ENCODE measurements at places on chromosomes 16 and 17.
A peak's percentile ranks its signal among the peaks of the same experiment; 100 is the strongest.

- peak; percentile 94 for DNase-seq
Measured at GRCh38 chr17:2084766-2085647, 30.1 kb downstream of the HIC1 start.

GRCh38 chr17:64131606-64132270 is 1.8 kb upstream of the ERN1 start:
- no peak for DNase-seq

DNA sequence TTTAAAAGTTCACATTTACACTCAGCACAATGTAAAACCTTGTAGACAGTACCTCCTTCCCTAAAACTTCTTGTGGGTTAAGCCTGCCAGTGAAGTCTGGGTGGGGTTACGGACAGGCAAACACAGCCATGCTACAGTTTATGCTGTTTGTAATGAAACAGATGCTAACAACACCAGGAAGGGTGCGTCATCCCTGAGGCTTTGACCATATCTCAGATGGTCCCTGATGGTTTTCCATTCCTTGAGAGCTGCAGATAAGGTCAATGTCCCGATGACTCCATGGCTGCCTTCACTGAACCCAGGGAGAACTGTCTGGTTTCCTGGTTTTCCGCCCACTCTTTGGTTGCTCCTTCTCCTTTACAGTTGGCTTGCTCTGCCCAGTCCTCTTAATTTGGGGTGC is 29.1 kb downstream of the GAS7 start:
- no peak for DNase-seq

DNA sequence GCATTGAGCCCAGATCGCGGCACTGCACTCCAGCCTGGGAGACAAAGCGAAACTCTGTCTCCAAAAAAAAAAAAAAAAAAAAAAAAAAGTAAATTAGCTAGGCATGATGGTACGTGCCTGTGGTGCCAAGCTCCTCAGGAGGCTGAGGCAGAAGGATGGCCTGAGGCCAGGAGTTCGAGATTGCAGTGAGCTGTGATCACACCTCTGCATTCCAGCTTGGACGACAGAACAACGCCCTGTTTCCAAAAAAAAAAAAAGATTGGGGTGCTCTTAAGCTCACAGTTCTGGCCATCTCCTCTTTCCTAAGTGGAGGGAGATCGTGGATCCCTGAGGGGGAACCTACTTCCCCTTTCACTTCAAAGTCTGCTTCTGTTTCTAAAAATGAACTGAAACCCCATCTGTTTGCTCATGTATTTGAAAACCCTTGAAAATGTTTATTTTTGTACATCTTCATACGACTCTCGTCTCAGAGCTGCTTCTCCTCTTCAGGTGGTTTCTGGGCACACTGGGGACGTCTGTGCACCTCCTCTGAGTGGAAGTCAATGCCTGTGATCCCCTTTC is 138.8 kb downstream of the PRKCA start:
- DNase-seq = no peak

DNA sequence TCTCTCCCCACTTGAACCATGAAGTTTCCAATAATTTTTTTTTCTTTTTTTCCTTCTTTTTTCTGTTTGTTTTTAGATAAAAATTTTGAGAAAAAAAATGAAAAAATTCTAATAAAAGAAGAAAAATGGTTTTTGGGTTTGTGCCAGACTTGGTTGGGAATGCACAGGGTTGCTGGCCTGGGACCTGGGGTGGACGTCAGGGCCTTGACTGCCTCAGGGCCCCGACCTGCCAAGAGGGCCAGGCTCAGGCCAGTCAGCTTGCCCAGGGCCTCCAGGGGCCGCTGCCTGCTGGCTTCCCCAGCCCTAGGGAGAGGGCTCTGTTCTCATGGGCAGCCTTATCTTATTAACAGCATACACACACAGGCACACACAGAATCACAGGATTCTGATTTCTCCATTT is 6.5 kb downstream of the TBX6 start:
- no peak for DNase-seq

DNA sequence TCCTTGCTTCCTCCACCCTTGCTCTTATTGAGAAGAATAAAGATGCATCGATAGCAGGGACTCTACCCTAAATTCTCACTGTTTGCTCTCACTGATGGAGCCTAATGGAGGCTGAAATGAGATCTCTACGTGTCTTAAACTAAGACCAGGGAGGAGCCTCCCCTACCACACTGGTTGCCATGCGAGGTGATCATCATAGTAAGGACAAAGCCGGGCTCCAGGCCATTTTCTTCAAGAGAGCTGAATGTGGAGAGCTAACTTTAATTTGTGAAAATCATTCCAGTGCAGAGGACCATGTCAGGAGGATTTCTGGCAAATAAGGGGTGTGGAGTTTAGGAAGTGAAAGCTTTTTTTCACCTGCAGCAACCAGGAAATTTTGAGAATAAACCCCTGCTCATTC is 5.6 kb downstream of the CDH11 start:
- DNase-seq = no peak

GRCh38 chr16:51779240-51779639 is 628.2 kb upstream of the SALL1 start:
- DNase-seq = no peak

DNA sequence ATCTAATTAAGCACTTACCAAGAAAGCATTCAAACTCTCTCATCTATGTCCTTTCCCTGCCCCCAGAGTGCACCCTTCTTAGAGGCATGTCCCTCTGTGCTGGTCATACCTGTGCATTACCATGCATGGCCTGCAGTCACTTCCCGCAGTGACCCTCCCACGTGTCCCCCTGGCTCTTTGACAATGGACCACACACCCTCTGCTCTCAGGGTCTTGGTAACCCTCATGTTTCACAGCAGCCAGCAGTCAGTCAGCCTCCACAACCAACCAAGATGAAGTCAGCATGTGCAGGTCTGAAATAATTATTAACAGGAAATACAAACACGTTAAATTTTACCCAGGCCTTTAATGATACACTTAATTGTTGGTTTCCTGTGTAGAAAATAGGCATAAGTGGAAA is 10.1 kb downstream of the KRT33A start:
- DNase-seq = no peak

DNA sequence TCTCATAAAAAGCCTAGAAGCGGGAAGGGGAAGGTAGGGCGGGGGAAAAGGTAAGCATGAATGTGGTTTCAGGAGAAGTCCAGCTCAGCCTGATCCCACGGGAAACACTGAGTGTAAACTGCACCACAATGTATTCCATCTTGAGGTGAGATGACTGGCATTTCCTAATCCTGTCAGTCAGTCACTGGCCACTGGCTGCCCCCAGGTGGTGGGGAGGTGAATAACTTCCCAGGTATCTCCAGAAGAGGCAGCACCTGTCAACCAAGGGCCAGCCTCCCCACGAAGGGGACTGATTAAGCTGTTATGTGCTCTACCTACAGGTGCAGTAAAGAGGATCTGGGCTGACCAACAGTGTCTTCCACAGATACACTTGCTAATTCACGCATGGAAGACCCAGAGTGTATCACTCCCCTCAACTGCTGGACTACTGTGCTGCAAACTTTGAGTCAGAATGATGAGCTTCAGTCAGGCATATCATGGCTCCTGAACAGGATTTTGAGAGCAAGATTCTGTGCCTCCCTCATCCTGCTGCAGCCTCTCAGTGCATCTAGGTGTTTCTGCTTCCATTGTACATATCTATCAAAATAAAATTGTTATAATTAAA is 108.5 kb upstream of the CCL2 start:
- no peak for DNase-seq

GRCh38 chr17:80279895-80280294 is 19.2 kb downstream of the RNF213 start:
- DNase-seq = peak; percentile 29

DNA sequence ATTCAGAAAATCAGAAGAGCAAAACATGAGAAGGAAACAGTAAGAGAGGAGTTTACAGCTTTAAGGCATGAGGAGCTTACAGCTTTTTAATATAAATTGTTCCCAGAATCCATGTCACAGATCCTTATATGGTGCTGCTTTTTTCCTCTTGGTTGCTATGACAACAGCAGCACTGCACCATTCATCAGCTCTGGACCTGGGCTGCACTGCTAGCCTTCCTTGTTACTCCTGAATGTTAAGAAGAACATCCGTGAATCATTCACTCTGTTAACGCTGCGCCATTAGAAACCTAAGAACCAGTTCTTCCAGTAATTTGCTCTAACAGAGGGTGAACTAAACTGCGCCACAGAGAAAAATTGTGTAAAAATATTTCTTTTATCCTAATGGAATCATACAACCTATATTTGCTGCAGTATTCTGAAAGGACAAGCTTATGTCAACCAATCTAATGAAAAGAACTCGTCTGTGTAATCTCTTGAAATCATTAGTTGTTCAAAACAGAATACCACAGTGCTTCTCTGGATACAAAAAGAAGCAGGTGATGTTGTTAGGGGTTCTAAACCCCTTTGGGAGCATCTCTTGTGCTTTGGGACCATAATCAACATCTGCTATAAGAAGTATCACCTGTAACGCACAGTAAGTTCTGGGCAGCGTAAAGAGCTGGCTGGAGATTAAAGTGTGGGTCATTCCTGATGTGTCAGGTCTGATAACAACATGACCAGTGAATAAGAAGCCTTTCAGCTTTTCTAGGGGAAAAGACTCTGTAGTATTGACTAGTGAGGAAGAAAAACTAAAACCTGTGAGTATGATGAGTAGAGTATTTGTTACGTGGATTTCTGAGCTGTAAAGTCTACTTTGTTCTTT is 151.2 kb downstream of the TANC2 start:
- DNase-seq = no peak

- no peak for DNase-seq
Measured at GRCh38 chr16:6827267-6827666, 505.4 kb upstream of the RBFOX1 start.

DNA sequence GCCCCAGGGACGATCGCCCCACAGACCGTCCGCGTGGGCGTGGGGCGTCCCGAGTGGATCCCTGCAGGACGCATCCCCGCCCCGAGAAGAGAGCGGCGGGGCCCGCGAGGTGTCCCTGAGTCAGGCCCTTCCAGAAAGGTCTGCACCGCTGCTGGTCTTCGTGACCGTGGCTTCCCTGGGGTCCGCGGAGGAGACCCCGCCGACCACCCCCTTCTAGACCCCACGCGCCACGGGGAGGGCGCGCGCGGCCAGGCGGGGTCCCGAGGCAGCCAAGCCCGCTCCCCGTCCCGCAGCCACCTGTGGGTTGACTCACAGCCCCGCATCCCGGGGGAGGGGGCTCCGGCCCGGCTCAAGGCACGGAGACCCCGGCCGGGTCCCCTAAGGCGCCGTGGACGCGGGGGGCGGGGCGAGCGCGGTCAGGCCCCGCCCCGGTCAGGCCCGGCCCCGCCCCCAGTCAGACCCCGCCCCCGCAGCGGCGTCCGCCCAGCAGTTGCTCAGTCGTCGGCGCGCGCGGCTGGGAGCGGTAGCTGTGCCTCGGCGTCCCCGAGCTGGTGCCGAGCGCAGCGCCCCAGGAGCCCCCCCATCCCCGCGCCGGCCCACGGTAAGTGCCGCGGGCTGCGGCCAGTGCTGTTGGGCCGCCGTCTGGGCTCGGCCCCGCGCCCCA is at the start of gene BAIAP3:
Gene BAIAP3 (plus strand): TSS at position 497 of the 664 bp plus-strand sequence. CDS start 4,905 bp downstream, outside the sequence.
- DNase-seq = no peak

DNA sequence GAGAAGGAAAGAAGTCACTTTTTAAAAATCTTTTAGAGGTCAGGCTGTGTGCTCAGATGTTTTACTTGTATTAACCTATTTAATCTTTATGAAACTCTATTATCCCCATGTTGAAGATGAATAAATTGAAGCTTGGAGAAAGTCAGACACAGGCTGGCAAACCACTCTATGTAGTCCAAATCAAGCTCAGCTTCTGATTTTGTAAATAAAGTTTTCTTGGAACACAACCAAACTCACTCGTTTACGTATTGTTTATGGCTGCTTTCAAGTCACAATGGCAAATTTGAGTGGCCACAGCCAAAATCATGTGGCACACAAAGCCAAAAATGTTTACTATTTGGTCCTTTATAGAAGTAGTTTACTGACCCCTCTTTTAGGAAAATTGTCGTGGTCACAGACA is 596.0 kb upstream of the CDH11 start:
- DNase-seq = no peak

DNA sequence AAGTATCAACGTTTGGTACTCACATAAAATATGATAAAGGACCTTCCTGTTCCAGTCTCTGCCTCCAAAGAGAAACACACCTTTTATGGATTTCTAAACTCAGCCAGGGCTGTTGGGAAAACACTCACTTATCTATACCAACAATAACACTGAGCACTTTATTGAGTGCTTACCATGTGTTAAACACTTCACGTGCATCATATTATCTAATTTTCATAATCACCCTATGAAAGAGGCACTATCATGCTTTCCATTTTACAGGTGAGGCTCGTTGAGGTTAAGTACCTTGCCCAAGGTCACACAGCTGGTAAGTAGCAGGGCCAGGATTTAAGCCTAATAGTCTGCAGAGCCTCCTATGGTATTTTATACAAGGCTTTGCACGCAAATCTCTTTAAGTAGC is 251.5 kb upstream of the SOX9 start:
- no peak for DNase-seq

GRCh38 chr17:48547808-48548522 is 3.1 kb upstream of the HOXB2 start:
- DNase-seq = no peak

DNA sequence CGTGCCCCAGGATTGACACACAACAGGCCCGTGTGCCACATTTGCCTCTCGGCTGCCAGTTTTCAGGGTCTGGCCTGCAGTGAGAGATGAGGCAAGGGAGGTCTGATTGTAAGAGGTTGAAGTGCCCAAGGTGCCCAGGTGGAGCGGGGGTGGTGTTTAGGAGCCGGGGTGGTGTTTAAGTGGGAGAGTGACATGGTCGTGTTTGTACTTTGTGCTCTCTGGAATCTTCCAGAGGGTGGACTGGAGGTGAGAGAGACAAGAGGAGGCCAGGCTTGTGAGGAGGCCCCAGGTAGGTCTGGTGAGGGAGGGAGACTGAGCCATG is 10.5 kb downstream of the SLC5A10 start:
- DNase-seq = no peak

GRCh38 chr16:86994651-86995171 is 322.5 kb downstream of the C16orf95 start:
- DNase-seq = peak; percentile 38

DNA sequence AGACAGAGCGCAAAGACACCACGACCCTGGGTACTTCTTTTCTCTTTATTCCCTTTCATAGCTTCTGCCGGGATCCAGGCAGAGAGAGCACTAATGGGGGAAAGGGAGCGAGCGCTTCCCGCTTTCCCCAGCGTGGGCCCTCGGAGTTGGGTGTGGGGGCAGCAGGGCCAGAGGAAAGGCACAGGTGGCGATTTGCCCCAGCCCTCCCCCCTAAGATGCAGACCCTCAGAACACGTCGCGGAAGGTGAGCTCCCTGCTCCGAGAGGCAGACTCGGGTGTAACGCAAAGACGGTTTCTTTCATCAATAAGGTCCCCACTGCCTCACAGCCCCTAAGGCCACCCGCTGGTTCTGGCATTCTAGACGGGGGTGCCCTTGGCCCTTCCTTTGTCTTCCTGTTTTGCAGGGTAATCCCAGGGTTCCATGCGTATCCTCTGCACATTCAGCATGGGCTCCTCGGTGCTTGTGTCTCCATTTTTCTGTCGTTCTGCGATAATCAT is 570 bp upstream of the NME3 start:
- DNase-seq = no peak

Data from AG09319 (cell line).